ENCODE measurements at places on chromosomes 7 and 10.

GRCh38 chr10:81026591-81026990, 488.9 kb downstream of the SH2D4B start:
- no peak for DNase-seq

- DNase-seq: no peak
Measured at GRCh38 chr10:6119423-6119822, 30.6 kb downstream of the RBM17 start.

- DNase-seq: no peak
Measured at GRCh38 chr7:37346761-37347160, 101.9 kb downstream of the ELMO1 start.

- no peak for DNase-seq
Measured at GRCh38 chr10:46520381-46520780, 36.1 kb downstream of the GPRIN2 start.

DNA sequence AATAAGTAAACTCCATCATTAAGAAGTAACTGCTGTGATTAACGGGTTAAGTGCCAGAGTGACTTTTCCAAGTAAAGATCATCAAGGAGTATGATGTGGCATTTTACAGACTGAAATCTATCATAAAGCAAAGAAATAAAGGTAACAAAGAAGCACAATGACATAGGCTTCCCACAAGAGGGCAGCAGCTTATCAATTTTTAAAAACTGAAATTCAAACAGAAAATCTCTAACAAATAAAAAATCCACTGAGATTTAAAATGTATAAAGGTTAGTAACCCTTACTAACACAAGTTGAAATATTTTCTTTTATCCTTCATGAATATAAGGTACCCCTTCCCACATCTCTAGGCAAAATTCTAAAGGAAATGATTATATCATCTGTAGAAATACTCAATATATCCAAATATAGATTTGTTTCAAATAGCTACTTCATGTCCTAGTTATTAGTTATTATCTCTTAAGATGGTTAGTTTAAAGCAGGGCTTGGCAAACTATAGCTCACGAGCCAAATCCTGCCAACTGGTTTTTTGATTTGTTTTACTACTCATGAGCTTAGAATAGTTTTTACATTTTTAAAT, 29.2 kb downstream of the FAM3C start:
- no peak for DNase-seq

Data from epithelial cell of prostate (primary cell).